Esophagus muscularis mucosa (tissue), 4 donors: ENCODE measurements at places on chromosomes 6 and 20.

DNA sequence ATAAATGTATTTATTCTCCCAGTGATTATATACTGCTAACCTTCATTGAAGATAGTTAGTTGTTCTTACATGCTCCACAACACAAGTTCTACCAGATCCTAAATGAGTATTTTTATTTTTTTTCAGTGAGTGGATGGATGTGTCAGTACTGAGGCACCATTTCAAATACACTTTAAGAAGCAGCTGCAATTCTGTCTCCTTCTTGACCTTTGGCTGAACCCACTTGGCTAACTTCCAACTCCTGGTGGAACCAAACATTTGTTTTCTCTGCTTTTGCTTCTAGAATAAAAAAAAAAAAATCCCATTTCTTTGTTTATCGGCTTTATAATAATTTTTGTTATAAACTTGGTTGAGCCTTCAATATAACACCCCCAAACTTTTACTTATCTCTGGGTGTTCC is 458.3 kb upstream of the MAP3K7 start:
- DNase-seq, result no peak

DNA sequence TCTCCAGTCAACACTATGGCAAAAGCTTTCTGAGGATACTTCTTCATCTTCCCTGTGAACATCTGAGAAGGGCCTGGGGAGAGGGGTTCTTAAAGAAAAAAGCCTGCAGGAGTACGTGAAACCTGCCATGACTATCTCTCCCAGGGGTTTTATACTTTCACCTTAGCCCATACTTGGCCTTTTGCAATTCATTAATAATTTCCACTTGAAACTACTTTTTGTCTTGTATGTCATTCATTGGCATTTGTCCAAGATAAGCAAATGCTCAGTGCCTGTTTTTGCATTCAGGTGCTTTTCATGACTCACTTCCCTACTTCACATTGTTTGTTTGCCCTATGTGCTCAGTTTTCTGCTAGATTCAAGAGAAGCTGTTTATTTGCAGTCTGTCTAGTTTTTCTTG is 580.3 kb upstream of the GJE1 start:
- DNase-seq, result no peak

DNA sequence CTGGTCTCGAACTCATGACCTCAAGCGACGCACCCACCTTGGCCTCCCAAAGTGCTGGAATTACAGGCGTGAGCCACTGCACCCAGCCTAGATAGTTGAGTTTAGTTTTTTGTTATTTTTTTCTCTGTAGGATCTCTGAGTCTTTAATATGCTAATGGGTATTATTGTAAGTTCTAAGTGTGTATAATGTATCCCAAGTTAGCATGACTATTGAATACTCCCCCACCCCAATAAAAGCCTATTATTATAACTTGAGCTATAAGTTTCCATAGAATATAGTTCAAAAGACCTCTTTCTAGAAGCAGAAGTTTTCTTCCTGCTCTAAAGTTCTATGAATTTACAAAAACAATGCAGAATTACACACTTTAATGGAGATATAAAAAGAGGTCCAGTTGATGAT is 210.4 kb upstream of the MARCKS start:
- DNase-seq, result no peak

GRCh38 chr6:149079911-149080491 is 237.5 kb upstream of the TAB2 start:
- no peak for DNase-seq

- no peak for DNase-seq
Observed at GRCh38 chr20:62617711-62618483, 24.4 kb upstream of the SLCO4A1 start.

DNA sequence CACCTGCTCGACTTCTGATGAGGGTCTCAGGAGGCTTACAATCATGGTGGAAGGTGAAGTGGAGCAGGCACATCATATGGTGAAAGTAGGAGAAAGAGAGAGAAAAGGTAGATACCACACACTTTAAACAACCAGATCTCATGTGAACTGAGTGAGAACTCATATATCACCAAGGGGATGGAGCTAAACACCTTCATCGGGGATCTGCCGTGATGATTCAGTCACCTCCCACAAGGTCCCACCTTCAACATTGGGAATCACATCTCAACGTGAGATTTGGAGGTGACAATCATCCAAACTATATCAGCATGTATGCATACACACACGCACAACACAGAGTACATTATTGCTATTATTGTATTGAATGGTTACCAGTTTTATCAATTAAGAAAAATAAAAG is 453.3 kb upstream of the NRSN1 start:
- DNase-seq, result no peak

- no peak for DNase-seq
Observed at GRCh38 chr6:52550014-52550575, 26.8 kb downstream of the TRAM2 start.

DNA sequence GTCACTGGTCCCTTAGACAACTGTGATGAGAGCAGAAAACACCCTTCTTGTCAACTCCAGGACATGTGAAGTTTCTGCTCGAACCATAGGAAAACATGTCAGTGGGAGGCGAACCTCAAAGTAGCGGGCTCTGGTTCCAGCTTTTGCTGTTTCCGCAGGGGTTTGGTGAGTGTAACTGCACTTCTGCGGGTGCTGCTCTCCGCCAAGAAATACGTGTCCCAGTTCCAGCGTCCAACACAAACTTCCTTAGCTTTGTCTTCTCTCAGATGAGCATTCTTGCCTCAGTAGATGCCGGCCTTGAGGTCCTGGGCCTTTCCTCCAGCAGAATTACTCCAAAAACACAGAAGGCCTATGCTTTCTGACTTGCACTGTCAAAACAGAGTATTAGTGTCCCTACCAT is 156.3 kb downstream of the FNDC1 start:
- peak; percentile 77 for DNase-seq

GRCh38 chr6:11367638-11368199 is 135.3 kb upstream of the NEDD9 start:
- no peak for DNase-seq

- no peak for DNase-seq
Observed at GRCh38 chr6:2714111-2714895, 36.4 kb downstream of the MYLK4 start.

DNA sequence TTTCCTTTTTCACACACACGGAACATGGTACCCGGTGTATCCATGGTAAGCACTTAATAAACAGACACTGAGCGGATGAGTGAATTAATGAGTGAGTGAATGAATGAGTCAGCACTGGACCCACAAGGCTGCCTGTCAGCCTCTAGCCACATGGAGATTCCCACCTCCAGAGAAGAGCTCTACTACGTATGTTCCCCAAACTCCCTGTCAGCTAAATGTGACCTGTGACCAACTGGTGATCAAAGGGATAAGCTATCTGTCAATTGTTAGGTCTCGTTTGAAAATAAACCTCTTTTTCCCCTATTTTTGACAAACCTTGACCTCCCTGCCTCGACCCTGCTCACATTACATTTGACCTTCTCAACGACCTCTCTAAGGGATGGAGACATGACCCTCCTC is 24.5 kb upstream of the TAF8 start:
- DNase-seq, result no peak

GRCh38 chr6:32931211-32931610 is 9.6 kb downstream of the HLA-DMB start:
- DNase-seq, result no peak

DNA sequence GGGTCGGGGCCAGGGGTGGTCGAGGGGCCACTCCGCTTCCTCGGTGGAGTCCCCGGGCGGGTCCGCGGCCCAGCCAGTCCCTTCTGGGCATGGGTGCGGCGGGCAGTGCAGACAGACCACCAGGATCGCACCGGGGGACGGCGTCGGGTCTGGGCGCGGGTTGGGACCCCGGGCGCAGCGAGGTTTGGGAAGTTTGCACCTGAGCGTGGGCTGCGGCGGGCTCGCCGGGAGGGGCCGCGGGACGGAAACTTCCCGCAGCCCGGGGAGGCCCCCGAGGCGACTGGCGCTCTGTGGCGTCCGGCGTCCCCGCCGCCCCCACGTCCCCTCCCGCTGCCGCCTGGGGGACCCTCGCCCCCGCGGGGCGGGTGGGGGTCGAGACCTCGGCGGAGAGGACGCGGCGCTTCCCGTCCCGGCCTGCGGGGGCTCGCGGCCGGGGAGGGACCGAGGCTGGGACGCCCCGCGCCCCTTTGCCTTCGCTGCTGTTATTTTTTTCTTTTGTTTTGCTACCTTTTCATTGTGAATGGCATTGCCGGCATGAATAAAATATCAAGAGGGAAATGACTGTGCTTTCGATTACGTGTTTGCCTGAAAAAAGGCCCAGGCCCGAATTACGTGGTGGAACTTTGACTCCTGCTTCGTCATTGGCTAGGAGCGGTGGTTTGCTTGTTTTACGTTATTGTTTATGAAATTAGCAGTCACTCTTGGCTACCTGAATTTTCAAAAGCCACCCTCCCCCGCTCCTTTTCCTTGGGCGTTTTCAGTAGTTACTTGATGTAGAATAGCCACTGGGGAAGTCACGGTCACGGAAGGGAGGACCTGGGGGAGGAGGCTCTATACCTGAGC is 703 bp downstream of the SNX9 start:
- no peak for DNase-seq

DNA sequence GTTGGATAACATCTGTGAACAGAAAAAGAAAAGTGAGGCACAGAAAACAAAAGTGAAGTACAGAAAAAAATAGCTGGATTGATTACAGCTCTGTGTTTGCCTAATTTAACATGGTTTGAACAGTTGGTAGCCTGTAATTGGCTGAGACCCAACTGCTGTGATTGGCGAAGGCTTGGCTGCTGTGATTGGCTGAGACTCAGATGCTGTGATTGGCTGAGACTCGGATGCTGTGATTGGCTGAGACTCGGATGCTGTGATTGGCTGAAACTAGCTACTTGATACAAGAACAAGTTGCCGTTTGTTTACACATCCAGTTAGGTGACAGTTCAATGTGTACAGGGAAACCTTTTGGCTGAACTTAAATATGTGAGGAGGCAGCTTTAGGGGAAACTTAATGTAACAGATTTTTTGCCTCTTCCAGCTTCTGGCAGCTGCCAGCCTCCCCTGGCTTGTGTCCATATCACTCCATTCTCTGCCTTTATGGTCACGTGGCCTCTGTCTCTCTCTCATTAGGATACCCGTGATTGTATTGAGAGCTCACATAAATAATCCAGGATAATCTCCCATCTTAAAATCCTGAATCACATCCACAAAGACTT is 223.4 kb upstream of the FOXA2 start:
- DNase-seq, result no peak

DNA sequence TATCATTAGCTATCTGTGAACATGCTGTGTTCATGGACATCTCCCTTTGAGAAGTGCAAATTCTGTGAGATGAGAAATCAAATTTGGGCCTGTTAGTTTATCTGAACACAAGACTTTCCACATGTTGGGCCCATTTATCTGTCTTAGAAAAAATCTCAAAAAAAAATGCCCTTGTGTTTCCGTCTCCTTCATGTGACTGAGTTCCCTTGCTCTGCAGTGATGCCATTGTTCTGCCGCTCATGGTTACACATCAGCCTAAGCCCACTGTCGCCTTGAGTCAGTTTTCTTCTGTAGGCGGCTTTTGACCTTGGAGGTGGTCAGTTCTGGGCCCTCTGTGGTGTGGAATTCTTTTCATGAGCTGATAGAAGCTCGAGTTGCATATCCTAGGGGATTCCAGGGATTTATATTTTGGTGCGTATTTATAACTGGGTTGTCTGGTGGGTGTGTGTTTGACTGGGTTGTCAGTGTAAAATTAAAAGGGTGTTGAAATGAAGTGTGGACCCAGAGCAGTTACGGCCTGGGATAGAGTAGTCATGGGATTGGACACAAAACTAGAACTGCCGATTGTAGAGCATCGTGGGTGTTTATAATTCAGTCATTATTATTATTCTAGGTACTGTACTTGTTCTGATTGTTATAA is 156.7 kb downstream of the JARID2 start:
- DNase-seq, result no peak

- no peak for DNase-seq
Observed at GRCh38 chr6:16270178-16270794, 31.9 kb downstream of the GMPR start.
